NCI-H2081 treated with DMSO at 0.1 percent for 48 hours (cell line): ENCODE measurements at places on chromosomes 12 and 14.

DNA sequence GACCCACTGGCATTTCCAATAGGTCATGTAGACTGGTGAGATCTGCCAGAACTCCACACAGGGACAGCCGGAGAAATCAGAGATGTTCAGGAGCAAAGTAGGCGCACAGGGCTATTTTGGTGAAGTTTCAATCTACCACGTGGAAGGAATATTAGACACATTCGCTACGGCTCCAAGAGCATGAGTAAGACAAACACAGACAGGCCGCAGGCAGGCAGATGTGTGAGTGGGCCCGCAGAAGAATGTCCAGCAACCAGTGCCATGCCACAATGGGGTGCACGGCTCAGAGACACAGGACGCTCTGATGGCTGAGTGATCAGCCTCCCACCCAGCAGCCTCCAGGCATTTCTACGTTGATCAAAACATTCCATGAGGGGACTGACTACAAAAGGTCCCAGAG lies 10.4 kb downstream of the SLC15A4 start:
- DNase-seq = no peak

GRCh38 chr12:131065801-131066200 lies 112.1 kb downstream of the ADGRD1 start:
- DNase-seq = no peak

DNA sequence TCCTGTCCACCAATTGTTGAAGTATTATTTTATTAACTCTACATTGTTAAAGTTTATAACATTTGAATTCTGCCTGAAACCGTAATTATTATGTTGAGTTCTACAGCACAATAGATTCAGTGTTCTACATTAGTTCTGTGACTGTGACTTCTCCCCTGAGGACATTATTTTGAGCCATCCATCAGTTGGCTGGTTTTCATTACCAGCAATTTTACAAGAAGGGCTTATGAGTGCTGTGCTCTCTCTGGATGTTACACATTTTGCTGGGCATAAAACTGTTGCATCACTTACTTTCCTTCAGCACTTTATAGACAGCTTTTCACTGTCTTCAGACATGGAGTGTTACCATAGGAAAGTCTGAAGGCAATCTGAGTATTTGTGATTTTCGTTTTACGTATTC lies 118.2 kb upstream of the KITLG start:
- DNase-seq = no peak

DNA sequence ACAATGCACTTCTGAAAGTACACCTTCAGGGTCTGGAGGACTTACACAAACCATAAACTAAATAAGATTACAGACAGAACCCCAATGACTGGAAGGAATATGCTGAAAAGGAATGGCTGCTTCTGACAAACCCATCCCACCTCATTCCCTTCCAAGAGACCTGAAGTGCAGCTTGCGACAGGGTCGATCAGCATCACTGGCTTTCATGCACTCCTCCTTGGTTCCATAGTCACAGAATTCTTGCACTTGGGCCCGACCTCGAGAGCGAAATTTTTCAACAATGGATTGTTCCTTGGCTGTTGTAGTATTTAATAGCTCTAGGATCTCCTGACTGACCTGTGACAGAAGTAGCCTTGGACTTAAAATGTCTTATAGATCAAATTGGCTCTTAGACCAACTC lies 9.6 kb downstream of the METTL3 start:
- no peak for DNase-seq

- no peak for DNase-seq
Observed at GRCh38 chr14:64444140-64444539, 21.2 kb upstream of the AKAP5 start.

- DNase-seq = no peak
Observed at GRCh38 chr14:103267226-103267910, 66.7 kb upstream of the EIF5 start.

DNA sequence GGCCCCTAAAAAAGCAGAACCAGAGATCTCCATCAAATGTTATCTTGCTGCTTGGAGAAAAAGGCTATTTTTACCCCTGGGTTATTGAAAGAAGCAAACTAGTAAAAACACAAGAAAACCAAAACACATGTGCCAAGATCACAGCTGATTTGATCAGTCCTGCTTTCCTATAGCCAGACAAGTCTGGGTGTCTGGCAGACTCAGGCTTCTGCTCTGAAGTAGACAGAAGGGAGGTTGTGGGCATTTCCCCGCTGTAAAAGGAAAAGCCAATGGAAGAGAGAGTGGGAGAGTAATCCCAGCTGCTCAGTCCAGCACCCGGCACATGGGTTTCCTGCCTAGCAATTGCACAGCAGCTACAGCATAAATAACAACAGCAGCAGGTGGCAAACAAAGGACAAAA lies 177.9 kb downstream of the PHLDA1 start:
- no peak for DNase-seq

DNA sequence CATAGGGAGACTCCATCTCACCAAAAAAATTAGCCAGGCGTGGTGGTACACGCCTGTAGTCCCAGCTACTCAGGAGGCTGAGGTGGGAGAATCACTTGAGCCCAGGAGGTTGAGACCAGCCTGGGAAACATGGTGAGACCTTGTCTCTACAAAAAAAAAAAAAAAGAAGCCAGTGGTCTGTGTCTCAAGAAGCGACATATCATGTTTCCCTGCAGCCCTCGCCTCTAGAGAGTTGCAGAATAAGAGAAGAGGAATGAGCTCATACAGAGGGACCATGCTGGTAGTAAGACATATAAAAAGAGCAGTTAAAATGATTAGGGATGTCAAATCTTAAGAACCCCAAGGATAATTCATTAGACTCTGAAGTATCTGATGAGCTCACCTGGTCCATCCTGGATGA lies 39.4 kb upstream of the BICDL1 start:
- no peak for DNase-seq

DNA sequence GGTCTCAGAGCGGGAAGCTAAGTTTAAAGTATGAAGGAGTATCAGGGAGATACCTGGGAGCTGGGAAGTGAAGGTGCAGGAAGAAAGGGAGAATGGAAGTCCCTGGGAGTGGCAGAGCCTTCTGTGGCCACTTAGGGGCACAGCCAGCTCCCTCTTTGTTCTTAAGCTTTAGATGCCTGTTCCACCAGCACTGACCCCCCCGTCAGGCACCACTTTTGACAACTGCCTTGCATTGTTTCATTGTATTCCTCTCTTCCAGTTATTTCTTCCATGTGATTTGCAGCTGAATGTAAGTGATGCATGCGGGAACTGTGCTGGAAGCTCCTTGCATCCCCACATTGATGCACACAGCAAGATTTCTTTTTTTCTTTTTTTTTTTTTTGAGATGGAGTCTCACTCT lies 2.6 kb downstream of the GALNT16 start:
- DNase-seq = no peak

GRCh38 chr12:109134186-109134917 lies 18.0 kb downstream of the ACACB start:
- DNase-seq = no peak

DNA sequence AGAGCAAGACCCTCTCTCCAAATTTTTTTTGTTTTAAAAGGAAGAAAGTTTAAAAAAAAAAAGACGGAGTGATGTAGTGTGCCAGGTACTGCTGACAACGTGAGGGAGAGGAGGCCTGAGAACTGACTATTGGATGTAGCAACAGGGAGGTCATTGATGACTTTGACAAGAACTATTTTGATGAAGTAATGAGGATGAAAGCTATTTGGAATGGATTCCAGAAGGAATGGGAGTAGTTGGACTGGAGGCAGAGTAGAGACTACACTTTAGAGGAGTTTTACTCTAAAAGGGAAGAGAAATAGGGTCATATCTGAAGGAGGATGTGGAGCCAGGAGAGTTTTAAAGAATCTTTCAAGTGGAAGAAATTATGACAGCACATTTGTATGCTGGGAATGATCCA lies 27.8 kb upstream of the SLC38A2 start:
- no peak for DNase-seq

DNA sequence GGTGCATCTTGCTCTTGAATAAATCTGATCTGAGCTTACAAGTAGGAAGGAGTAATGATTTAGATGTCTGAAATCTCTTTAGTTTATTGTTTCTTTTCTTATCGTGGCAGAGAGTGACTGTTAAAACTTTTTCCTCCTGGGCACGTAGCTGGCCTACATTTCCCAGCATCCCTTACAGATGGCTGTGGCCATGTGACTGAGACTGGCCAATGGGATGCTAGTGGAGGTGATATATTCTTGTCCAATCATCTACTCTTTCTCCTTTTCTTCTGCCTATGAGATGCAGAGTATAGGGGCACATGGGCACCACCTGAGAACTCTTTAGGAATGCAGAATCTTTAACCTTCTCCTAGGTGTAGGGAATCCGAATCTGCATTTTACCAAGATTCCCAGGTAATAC lies 237.3 kb downstream of the RGS6 start:
- DNase-seq = no peak

DNA sequence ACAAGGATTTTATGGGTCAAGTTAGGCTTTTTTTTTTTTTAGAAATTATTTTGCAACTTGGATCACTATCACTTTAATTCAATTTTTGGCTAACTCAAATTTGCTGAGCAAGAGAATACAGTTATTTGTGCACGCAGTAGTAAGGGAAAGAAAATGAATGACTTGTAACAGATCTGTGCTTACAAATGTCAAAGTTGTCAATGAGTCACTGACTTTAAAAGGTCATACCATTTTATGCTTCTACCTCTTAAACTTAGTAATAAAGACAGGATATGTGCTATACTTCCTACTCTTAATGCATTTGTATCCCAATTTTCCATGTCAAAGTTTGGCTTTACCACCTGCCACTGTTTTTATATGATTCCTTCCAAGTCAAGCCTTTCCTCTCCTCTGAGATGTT lies 131.1 kb upstream of the FBXO33 start:
- DNase-seq = no peak

DNA sequence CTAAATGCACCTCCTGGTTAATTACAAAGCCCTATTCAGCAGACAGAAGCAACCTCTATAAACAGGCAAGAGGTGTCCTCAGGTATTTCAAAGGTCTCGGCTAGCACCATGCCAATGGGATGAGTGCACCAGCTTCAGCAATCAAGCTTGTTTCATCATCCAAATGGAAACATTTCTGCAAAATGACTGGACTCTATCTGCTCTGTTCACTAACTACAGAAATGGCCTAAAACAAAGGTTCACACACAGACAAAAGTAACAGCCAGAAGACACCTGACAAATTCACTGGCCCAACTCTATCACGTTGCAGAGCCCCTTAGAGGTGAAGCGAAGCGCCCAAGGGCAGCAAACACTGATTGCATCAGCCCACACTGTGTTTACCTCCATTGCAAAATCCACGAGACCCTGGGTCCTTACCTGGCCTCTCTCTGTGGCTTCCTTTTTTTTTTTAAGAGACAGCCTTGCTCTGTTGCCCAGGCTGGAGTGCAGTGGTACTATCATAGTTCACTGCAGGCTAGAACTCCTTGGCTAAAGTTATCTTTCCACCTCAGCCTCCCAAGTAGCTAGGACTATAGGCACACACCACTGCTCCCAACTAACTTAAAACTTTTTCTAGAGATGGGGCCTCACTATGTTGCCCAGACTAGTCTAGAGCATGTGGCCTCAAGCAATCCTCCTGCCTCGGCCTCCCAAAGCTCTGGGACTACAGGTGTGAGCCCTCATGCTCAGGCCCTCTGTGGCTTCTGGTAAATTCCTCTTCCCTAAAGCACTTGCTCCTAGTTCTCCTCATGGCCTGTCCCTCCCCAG lies 8.5 kb upstream of the SYNE3 start:
- DNase-seq = no peak

DNA sequence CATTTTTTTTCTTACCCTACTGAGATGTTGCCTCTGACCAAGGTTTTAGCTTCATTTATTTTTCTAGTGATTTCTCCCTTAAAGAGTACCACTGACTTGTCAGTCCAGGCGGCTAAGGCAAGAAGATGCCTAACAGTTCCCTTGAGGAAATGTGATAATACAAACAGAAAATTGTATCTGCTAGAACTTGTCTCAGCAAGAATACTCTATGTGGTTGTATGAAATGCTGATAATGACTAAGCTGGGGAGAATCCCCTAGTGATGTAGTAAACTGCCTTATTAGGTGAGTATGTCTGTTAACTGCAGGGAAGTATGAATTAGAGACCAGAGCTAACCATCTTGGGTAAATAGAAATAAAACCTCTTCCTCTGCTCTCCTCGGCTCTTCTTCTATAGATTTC lies 6.7 kb downstream of the C12orf54 start:
- DNase-seq = no peak

DNA sequence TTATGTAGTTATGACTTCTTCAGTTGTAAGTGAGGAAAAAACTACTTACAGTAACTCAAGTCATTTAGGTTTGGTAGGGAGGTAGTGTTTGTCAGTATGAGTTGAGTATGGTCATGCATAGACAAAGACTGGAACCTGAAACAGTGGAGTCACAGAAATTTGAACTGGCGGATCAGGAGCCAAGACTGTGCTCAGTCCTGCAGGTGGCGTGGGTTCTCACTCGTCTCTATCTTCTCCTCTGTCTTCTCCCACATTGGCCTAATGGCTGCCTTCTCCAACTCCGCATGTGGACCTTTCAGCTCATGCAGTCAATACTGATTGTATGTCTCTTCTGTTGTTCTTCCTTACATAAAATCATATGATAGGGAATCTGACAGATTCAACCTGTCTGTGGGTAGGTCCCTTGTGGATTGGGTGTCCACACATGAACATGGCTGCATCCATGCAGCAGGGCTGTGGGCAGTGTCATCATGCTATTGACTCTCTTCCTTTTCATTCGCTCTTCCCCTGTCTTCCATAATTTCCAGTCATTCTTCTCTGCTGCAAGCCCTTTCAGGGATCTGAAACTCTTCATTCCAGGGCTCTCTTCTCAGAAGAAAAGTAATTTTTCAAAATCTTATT lies 78.8 kb upstream of the NEDD1 start:
- DNase-seq = no peak

GRCh38 chr14:103301512-103302354 lies 32.3 kb upstream of the EIF5 start:
- DNase-seq = no peak

GRCh38 chr12:25058012-25058411 lies 109.1 kb upstream of the BCAT1 start:
- DNase-seq = no peak

GRCh38 chr12:109811624-109811995 lies 21.6 kb downstream of the TRPV4 start:
- no peak for DNase-seq

- no peak for DNase-seq
Observed at GRCh38 chr12:24894879-24895278, 54.0 kb downstream of the BCAT1 start.

GRCh38 chr12:111570084-111570961 lies 28.8 kb downstream of the ATXN2 start:
- DNase-seq = no peak

DNA sequence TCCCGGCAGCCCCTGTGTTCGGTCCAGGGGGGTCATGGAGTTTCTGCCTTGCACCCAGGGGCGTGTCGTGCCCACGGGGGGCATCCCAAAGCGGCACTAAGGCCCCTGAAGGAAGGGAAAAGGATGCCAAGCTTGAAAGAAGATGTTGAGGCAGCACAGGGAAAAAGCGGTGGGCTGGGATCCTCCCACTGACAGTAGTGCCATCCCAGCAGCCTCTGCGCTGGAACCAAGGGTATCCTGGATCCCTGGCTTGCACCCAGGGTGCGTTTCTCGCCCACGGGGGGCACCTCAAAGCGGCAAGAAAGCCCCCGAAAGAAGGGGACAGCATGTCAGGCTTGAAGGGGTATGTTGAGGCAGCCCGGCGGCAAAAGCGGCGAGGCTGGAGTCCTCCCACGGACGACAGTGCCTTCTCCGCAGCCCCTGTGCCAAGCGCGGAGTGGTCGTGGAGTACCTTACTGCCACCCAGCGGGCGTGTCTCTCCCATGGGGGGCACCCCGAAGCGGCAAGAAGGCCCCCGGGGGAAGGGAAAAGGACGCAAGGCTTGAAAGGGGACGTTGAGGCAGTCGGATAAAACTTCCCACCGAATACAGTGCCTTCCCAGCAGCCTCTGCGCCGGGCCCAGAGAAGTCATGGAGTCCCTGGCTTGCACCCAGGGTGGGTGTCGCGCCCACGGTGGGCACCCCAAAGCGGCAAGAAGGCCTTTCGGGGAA lies 164.4 kb upstream of the ALG10B start:
- DNase-seq = no peak

- DNase-seq = no peak
Observed at GRCh38 chr12:68775121-68775630, 29.2 kb downstream of the SLC35E3 start.
